Tibial nerve (tissue), 4 donors: ENCODE measurements at places on chromosomes 6 and 20. TPM values are rescaled to one million over a fixed set of nuclear protein-coding genes. Genes with fewer than 3 reads are reported as not detected.
A peak's percentile ranks its signal among the peaks of the same experiment; 100 is the strongest.

Gene PCK1
- 98.3 TPM for total RNA-seq

Gene CLDN20
- 3.6 TPM for total RNA-seq

Gene FAM162B
- 16.4 TPM for total RNA-seq

GRCh38 chr20:23668477-23668951 lies 20.3 kb downstream of the CST4 start:
- DNase-seq: peak; percentile 49

- DNase-seq: no peak
Observed at GRCh38 chr6:167722634-167723309, 103.9 kb upstream of the AFDN start.

GRCh38 chr20:46317685-46318177 lies 9.4 kb upstream of the CDH22 start:
- DNase-seq: no peak

GRCh38 chr20:35743693-35744491 lies 1.8 kb upstream of the RBM39 start:
- no peak for DNase-seq

DNA sequence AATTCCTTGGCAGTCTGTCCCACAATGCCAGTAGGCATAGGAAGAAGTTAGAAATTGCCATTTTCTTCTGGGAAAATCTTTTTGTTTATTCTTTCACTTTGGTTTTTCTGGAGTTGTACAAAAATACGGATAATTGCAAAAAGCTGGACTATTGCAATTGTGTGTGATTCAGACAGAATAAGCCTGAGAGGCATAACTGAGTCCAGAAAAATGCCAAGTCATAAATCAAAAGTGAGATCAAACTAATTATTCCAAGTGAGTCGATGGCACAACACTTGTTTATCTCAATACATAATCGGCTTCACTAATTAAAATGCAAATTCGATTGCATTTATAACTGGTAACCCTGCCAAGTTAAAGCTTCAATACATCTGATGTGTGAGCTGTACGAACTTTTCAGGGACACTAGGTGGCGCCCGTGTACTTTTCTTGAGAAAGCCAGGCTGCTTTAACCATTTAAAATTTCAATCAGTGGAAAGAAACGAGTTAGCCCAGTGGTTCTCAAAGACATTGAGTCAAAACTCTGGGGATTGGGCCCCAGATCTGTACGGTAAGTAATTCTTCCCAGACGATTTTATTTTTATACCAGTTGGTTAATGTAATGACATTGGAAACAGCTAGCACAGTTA lies 102.6 kb downstream of the LAMP5 start:
- DNase-seq: no peak

GRCh38 chr6:17965397-17965796 lies 22.0 kb downstream of the KIF13A start:
- no peak for DNase-seq

GRCh38 chr6:13579911-13580310 lies 5.5 kb downstream of the SIRT5 start:
- no peak for DNase-seq

DNA sequence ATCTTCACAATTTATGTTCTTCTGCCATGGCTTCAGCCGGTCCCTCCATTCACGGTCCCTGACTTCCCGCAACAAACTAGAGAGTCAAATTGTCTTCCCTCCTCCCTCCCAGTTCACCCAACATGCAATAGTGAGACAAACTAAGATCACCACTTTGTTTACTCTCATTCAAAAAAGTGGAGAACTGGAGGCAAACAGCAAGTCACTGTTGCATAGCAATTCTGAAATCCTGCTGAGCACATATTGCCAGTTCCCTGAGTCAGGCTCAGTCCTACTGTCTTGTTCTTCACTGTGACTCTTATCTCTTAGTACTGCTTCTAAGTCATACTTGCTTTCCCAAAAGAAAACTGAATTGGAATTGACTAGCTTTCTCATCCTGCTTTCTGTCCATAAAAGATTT lies 287.2 kb upstream of the SASH1 start:
- no peak for DNase-seq

Gene C6orf132
- 2.5 TPM for total RNA-seq

Gene NRN1
- 66.5 TPM for total RNA-seq

Gene PM20D2
- 28.2 TPM for total RNA-seq

Gene RHAG
- 2.6 TPM for total RNA-seq

- no peak for DNase-seq
Observed at GRCh38 chr6:45650524-45651135, 272.9 kb upstream of the SUPT3H start.

GRCh38 chr6:372336-372911 lies 19.1 kb upstream of the IRF4 start:
- no peak for DNase-seq

Gene VSTM2L
- not detected for total RNA-seq

DNA sequence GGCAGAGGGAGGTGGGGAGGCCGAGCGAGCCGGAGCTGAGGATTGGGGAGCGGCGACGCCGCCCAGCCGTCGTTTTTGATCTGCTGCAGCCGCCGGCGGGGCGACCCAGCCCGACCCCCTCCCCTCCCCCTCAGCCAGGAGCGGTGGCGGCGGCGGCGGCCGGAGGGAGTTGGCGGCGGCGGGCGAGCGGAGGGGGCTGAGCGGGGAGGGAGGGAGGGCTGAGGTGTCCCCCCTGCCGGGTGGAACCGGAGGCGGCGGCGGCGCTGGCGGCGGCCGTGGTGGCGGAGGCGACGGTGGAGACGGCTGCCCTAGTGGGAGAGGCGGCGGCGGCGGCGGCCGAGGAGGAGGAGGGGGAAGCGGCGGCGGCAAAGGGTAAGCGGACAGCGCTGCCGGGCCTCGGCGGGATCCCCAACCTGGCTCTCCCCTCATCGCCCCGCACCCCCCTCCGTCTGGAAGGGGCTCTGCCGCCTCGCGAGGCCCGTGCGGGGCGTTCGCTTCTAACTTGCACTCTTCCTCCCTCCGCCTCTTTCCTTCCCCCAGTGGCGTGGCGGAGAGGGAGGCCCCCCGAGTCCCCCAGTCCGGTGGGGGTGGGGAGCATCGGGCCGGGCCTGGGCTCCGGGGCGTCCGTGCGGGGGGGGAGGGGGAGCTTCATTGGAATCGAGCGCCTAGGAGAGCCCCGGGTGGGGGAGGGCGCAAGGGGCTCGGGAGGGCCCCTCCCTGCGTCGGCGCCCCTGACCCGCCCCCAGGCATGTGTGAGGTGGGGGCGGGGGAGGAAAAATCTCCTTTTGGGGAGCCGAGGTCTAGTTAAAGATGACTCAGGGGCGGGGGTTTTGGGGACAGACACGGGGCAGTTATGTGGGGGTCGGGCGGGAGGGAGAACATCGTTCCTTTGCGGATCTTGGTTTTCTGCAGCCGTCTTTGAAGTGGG lies at the start of gene TAB2:
Gene TAB2, plus strand, starts transcription at position 69 of the 928 bp plus-strand sequence. CDS start 52,286 bp downstream, outside the sequence.
- DNase-seq: peak; percentile 30

Gene NHSL1
- 8.6 TPM for total RNA-seq

DNA sequence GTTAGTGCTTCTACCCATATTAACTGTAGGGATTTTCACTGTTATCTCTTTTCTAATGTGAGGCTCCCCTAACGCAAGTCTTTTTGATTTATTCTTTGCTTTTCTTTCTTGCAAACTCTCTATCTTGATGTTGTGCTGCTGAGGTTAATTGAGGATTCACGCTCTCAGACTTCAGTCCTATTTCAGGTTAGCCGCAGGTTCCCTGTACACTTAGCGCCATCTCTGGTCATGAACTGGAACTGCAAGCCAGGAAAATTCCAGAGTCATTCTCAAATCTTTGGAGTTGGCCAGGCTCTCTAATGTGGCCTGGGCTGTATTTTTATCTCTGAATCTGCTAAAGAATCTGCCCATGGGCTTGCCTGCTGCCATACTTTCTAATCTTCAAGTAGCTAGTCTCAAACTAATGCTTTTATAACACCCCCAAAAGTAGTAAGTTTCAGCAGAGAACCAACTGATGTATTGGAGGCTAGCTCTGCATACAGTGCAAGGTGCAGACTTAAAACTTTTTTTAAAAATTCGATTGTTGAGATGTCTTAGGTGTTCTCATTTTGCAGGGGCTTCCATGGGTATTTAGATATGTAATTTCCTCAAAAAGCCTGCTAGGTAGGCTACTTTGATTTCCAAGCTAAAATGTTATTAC lies 91.1 kb upstream of the OPRM1 start:
- DNase-seq: no peak

DNA sequence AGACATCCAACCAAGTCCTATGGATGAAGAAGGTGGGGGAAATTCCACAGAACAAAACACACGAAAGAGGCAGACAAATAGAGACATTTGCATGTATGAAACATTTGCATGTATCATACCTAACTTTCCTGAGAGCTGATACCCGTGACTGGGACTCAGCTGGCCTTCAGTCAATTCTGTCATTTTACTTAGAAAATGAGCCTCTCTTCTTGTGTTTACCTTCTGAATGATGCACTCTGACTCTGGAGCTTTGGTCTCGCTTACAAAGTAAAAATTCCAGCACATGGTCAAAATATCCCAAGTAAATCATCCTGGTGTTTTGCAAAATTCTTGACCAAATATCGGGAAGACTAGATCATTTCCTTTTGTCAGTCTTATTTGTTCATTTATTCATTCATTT lies 46.9 kb downstream of the MMUT start:
- no peak for DNase-seq

- no peak for DNase-seq
Observed at GRCh38 chr6:29547573-29547972, 12.0 kb downstream of the UBD start.

Gene APOM
- 0.63 TPM for total RNA-seq

Gene PRDM13
- total RNA-seq: not detected

- no peak for DNase-seq
Observed at GRCh38 chr6:74731204-74731603, 474.6 kb downstream of the COL12A1 start.

Gene INSM1
- not detected for total RNA-seq

DNA sequence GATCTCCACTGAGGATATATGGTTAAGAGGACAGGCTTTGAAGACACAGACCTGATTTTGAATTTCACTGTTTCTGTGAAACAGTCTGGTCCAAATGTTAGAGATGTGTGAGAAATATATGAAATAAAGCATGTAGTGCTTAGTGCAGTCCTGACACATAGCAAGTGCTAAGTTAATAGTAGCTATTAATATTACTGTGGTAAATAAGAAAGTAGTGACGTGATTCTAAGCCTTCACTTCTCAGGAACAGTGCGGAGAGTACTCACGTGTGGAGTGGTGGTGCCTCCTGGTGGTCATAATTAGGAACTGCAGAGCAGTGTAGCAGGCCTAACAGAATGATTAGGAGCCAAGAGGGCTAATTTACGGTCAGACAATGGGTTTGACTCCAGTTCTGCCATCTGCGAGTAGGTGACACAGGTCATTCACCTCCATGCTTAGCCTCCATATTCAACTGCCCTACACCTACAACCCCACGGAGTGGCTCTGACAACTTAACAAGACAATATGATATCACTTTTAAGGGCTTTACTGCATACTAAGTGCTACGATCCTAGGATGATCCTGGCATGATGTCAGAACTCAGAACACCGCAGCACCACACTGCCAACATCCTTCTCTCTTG lies 106.2 kb downstream of the JPH2 start:
- peak; percentile 84 for DNase-seq

Gene SLCO4A1
- total RNA-seq: 24.3 TPM

- DNase-seq: no peak
Observed at GRCh38 chr6:11214084-11214833, 18.2 kb downstream of the NEDD9 start.

Gene GHRH
- not detected for total RNA-seq

Gene CD109
- 12.1 TPM for total RNA-seq

DNA sequence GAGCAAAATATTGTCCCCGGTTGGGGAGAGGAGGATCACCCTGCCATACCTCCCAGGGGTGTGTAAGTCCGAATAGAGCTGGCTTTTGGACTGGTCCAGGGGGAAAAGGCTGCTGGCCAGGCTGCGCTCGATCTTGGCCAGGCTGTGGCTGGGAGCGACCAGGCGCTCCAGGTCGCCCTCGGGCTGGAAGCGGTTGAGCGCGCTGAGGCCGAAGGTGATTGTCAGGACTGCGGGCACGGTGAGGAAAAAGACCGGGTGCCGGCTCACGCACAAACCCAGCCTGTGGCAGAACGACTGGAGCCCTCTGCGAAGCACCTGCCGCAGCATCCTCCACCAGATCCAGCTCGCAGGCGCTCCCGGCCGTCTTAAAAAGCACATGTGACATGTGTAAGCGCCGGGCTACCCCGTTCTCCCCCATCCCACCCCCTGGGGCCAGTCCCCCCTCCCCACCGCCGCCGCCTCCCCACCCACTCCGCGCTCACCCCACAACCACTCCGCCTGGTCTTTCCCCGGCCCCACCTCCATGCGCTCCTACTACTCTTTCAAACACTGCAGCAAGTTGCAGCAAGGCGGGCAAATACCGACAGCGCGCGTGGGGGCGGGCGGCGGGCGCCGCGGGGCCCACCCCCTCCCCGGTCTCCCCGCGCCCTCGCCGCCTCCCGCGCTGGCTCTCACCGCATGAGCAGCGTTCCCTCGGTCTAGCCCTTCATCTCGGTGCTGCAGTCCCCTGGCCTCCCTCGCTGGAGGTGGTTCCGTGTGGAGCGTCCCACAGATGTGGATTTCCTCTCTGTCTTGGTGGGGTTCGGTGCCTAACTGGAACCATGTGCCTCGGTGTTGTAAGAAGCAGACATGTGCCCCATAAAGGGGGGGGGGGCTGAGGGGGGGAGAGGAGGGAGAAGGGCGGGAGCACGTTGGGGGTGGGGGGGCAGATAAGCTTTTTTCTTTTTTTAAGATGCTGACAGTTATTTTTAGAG lies 42.4 kb downstream of the PTCHD4 start:
- no peak for DNase-seq

DNA sequence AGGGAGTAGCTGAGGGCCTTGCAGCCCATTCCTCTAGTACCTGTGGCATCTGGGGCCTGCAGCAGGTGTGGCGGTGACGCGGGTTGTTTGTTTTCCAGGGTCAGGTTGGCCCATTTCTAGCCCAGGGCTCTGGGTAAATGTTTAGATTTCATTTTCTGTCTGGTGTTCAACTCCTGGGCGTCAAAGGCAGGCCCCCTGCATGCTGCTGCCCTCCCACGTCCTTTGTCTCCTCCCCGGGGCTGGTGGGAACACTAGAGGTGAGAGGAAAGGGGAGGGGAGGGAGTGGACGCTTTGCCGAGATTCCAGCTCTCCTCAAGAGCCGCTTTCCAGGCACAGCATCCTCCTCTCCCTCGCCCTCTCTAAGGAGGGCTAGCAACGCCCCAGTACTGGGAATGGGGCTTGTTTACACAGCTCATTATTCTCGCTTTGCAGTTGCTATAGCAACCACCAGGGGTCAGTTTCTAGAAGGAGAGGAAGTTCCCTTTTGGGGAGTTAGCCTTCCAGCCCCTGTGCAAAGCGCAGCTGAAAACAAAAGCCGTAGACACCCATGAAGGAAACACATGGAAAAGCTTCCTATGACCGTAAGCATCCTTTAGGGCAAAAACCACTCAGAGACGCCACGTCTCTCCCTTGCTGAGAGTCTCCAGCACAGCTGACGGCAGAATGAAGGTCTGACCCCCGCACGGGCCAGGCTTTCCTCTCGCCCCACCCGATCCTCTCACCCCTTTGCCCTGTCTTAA lies 170.6 kb downstream of the LY86 start:
- peak; percentile 83 for DNase-seq

Gene CYB5R4
- total RNA-seq: 4.8 TPM

Gene OPRL1
- 0.98 TPM for total RNA-seq

Gene OXT
- not detected for total RNA-seq

Gene AMD1
- 75.0 TPM for total RNA-seq

GRCh38 chr6:6925391-6926164 lies 182.2 kb upstream of the RREB1 start:
- DNase-seq: no peak
